GM03348 (cell line): ENCODE measurements at places on chromosomes 3 and 15.
A peak's percentile ranks its signal among the peaks of the same experiment; 100 is the strongest.

- no peak for DNase-seq
Observed at GRCh38 chr3:166279636-166280035, 442.4 kb upstream of the BCHE start.

GRCh38 chr3:71392251-71392650, 191.3 kb downstream of the FOXP1 start:
- DNase-seq, result no peak

DNA sequence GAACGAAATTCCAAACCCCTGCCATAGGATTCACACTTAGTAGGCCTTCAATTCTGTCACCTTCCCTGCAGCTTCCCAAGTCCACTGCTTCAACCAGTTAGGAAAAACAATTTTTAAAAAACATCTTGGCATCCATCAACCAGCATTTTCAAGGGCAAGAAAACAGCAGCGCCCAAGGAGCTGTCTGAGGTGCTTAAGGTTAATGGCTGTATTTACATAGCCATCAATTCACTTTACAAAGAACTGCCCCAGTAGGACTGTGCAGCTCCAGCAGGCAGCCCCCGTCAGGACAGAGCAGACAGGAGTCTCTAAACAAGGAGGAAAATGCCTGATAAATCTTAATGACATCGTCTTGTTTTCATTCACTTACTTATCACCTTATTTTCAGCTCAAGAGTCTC, 13.3 kb downstream of the TAFA4 start:
- peak; percentile 9 for DNase-seq

- DNase-seq, result peak; percentile 52
Observed at GRCh38 chr3:157786211-157786610, 283.0 kb upstream of the VEPH1 start.

GRCh38 chr15:68561901-68562300, 16.9 kb upstream of the CORO2B start:
- no peak for DNase-seq

DNA sequence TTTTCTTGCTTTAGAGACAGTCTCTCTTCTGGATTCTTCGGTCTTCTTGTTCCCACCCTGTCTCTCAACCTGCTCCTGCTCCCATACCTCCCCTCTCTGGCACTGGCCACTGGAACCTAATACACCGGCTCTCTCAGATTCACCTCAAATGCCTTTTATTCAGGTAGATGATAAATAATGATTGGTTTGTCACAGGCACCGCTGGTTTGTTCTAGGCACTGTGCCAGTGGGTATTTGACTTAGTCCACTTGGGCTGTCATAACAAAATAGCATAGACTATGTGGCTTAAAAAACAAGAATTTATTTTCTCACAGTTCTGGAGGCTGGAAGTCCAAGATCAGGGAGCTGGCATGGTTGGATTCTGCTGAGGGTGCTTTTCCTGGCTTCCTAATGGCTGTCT, 278.2 kb upstream of the STT3B start:
- DNase-seq, result no peak

- DNase-seq, result no peak
Observed at GRCh38 chr15:57684491-57685151, 21.9 kb upstream of the POLR2M start.

GRCh38 chr3:183581496-183582155, 26.1 kb upstream of the KLHL6 start:
- DNase-seq, result no peak

GRCh38 chr3:10870296-10870695, 54.3 kb downstream of the SLC6A11 start:
- no peak for DNase-seq

DNA sequence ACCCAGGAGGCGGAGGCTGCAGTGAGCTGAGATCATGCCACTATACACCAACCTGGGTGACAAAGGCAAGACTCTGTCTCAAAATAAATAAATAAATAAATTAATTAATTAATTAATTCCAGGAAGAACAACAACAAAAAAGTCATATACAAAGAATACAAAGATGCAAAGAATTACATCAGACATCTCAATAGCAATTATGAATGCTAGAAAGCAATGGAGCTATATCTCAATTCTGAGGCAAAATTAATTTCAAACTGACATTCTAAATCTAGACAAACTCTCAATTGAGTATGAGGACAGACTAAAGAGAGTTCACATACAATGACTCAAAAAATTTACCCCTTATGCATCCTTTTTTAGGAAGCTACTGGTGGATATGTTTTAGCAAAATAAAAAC, 69.6 kb upstream of the CTNNB1 start:
- no peak for DNase-seq

GRCh38 chr3:140128217-140128616, 193.2 kb downstream of the CLSTN2 start:
- no peak for DNase-seq
